Activated naive CD8-positive, alpha-beta T cell treated with anti-CD3 and anti-CD28 coated beads, Interleukin-2, amount 10 ng/mL, durations not matched to agents 7 days and 5 days (primary cell): ENCODE measurements at places on chromosomes 3 and 15. TPM values are rescaled to one million over a fixed set of nuclear protein-coding genes. Genes with fewer than 3 reads are reported as not detected.

- no peak overlapping the region for H3K4me3 ChIP-seq
- no peak overlapping the region for H3K27ac ChIP-seq
- H3K27me3 ChIP-seq: peaks cover 19% of the 10 kb centered on the region
- no peak for DNase-seq
- peaks cover 2% of the 10 kb centered on the region for H3K4me1 ChIP-seq
These were observed 118.3 kb downstream of the MTHFS start for GRCh38 chr15:79778378-79778990.

- no peak for DNase-seq
- peaks cover 8% of the 10 kb centered on the region for H3K36me3 ChIP-seq
- no peaks in the 10 kb centered on the region for H3K4me1 ChIP-seq
- no peak overlapping the region for H3K27ac ChIP-seq
These were observed 908.2 kb upstream of the NR2F2 start for GRCh38 chr15:95422255-95422654.

DNA sequence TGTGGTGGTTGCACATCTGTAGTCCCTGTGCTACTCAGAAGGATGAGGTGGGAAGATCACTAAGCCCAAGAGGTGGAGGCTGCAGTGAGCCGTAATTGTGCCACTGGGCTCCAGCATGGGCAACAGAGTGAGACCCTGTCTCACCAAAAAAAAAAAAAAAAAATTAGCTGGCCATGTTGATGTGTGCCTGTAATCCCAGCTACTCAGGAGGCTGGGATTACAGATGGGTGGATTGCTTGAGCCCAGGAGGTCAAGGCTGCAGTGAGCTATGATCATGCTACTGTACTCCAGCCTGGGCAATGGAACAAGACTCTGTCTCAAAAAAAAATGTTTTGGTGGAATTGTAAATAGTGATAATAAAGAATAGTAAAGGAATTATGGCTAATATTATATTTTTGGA, 9.9 kb downstream of the ATRIP start:
- H3K4me1 ChIP-seq: peaks cover 18% of the 10 kb centered on the region
- DNase-seq: no peak
- H3K36me3 ChIP-seq: peaks cover 26% of the 10 kb centered on the region

- H3K36me3 ChIP-seq: no peaks in the 10 kb centered on the region
- no peak for DNase-seq
- H3K4me1 ChIP-seq: no peaks in the 10 kb centered on the region
- H3K4me3 ChIP-seq: no peak overlapping the region
These were observed 462.0 kb downstream of the PDCD6IP start for GRCh38 chr3:34260271-34261000.

The UACA gene
- total RNA-seq: 2.8 TPM

The KNG1 gene
- total RNA-seq: not detected
